RWPE1 (cell line): ENCODE measurements at places on chromosomes 13 and 19.
A peak's percentile ranks its signal among the peaks of the same experiment; 100 is the strongest.

DNA sequence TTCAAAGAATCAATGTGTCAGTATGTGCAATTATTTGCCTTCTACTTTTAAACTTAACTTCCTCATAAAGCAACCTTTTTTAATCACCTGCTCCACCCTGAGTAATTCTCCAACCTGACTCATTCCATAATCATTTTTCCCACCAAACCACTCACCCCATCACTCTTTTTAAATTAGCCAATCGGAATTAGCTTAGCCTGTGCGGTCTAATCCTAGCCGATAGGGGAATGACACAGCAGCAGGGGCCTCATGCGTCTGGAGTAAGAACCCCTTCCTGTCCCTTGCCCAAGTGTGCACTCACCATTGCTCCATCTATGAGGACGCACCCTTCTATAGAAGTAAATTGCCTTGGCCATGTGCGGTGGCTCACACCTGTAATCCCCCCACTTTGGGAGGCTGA is 27.4 kb upstream of the ZNF83 start:
- DNase-seq = peak; percentile 21

DNA sequence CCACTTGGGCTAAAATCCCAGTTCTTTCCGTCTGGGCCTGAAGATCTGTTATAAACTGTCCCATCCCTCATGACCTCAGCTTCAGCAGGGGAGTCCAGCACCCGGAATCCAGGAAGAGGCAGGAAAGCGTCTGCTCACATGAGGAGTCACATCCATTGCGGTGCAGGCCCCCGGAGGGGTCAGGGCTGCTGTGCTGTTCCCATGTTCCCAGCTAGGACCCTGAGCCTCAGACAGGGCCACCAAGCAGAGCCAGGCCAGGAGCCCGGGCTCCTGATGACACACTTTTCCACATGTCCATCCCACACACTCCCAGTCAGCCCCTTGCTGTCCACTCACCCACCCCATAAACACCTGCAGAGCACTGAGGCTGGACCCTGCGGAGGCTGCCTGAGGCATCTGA is 45.3 kb upstream of the VSTM2B start:
- no peak for DNase-seq

- DNase-seq = no peak
Measured at GRCh38 chr19:37872383-37872782, 34.0 kb downstream of the WDR87 start.

- DNase-seq = peak; percentile 64
Measured at GRCh38 chr19:34712395-34713261, 21.4 kb upstream of the ZNF181 start.

- DNase-seq = peak; percentile 46
Measured at GRCh38 chr13:109647053-109647452, 139.3 kb downstream of the IRS2 start.

DNA sequence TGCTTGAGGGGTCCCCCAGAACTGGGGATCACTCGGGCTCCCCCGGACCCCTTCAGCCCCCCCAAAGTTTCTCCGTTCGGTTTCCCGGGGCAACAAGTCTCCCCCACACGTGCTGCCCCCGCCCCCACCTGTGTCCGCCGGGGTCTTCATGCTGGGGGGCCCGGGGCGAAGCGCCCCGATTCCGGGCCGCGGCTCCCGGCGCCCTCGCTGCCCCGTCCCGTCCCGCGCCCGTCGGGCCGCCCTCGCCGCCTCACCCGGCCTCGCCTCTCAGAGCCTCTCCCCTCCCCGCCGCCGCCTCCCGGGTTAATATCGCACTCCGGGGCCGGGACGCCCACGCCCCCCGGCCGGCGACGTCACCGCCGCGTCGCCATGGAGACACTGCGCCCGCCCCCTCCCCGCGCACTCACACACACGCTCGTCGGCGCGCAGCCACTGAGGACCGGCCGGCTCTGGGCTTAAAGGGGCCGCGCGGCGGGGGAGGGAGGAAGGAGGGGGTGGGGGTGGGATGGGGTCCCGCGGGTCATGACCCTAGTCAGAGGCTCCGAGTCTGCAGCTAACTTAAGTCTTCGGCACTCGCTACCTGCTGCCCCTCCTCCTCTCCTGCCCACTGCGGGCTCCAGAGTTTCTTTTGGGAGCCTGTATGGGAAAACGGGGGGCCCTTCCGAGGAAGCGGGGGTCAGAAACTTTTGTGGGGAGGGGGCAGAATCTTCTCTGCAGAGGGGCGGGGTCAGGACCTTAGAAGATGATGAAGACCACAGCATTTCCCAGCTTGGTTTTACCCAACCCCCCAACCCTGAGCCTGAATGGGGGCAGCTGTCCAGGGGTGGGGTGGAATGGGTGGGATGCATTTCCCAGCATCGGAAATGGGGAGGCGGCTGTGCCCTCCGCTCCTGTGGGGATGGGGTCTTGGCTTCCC is at the start of gene ERF:
TSS of gene ERF (minus strand) at position 279 of the 916 bp plus-strand sequence. CDS start at position 150, 129 bp downstream.
- peak; percentile 91 for DNase-seq

DNA sequence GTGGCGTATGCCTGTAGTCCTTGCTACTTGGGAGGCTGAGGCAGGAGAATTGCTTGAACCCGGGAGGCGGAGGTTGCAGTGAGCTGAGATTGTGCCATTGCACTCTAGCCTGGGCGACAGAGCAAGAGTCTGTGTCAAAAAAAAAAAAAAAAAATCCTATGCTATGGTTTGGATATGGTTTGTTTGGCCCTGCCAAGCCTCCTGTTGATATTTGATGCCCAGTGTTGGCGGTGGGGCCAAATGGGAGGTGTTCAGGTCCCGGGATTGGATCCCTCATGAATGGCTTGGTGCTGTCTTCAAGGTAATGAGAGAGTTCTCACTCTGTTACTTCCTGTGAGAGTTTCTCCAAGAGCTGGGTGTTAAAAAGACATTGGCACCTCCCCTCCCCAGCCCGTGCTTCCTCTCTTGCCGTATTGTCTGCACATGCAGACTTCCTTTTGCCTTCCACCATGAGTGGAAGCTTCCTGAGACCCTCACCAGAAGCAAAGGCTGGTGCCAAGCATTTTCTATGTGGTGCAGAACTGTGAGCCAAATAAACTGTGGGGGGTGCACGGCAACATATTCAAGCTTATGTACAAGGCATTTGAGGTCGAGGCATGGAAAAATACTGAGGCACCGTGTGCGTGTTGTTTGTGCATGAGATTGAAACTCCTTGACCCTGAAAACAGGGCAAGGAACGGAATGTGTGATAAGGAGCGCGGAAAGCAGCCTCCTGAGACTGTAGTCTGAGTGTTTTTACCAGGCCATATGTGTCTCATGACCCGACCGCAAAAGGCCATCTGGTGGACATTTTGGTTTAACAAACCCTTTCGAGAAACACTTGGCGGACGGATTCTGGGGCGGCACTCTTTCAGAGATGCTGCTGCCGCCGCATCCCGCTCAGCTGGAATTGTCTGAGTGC is 7.3 kb downstream of the SIGLEC9 start:
- no peak for DNase-seq

- no peak for DNase-seq
Measured at GRCh38 chr13:31919971-31920726, 111.4 kb upstream of the FRY start.

GRCh38 chr13:94706101-94706842 is 6.1 kb downstream of the SOX21 start:
- no peak for DNase-seq

DNA sequence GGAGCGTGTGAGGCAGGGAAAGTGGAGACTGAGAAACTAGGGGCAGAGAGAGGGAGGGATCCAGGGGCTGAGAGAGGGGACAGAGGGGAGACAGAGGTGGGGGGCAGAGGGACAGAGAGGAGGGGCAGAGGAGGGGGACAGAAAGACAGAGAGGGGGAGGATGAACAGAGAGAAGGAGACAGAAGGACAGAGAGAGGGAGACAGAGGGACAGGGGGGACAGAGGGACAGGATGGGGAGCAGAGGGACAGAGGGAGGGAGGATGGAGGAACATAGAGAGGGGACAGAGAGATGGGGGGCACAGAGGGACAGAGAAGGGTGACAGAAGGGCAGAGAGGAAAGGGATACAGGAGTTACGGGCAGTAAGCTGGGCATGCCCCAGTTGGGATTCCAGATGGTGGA is 14.7 kb upstream of the NANOS2 start:
- no peak for DNase-seq
